ENCODE measurements at places on chromosomes 7 and 10.

DNA sequence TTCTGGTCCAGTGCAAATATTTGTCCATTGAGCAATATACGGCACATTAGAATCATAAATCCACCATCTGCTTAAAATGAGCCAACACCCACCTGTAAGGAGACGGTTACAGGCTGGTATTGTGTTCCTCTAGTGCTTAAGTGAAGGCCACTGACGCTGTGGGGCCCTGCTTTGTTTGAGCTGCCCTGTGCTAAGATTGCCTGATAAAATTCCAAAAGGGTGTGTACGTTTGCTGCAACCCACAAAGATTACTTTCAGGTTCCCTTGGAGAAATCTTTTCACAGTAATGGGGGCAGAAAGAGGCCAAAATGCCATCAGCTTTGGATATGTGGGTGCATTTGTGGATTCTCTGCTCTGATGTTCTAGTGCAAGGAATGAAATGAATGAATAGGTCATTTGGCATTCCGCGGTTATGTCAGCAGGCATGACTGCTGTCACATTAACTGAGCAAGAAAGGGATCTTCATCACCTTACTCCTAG, 34.4 kb downstream of the AGR3 start:
- no peak for DNase-seq

- no peak for DNase-seq
These were observed 87.6 kb upstream of the ADARB2 start for GRCh38 chr10:1824928-1825327.

- no peak for DNase-seq
These were observed 84.4 kb downstream of the C10orf90 start for GRCh38 chr10:126586128-126586527.

DNA sequence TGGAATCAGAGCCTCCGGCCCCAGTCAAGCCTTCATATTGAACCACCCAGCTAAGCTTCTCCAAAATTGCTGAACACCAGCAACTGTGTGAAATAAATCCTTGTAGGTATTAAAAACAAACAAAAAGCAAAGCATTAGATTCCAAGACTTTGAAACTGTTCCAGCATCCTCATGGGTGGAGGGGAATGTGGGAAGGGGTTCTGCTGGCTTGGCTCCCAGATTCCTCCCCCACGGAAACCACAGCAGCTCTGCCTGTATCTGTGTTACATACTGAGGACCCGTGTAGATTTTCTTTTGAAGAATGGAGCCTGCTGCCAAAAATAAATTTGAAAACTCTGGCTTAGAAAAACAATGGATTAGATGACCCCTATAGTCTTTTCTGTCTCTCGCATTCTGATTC, 20.0 kb downstream of the AKR1B1 start:
- no peak for DNase-seq

DNA sequence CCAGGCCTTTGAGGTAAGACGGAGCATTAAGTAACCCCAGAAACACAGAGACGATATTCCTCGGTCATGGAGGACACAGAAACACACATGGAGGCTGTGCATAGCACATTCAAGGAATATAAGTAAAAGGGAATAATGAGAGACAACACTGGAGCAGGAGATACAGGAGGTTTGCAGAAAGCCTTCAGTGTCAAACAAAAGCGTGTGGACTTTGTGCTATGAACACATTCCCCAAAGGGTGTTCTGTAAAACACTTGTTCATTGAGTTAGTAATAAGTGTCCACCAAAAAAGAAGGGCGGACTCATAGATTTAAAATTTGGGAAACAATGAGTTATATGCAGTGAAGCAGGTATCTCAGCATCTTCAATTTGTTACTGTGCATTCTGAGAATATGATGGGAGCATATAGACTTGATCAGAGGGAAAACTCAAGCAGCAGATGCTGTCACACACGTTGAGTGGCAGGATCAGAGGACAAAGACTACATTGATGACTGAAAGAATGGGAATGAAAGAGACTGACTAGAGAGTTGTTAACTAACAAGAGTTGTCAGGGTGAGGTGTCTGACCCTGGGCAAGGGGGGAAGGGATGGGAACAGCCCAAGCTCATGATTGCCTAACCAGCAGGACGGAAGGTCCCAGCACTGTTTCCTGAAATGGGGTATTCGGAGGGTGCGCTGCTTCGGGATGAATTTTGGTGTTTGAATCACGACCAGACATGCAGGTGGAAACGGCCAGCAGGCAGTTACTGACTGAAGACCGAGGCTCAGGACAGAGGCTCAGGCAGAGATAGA, 85.2 kb upstream of the VIPR2 start:
- no peak for DNase-seq
